ENCODE measurements at places on chromosomes 5 and 9.
A peak's percentile ranks its signal among the peaks of the same experiment; 100 is the strongest.

- no peak for DNase-seq
Observed at GRCh38 chr5:23631302-23632045, 124.1 kb downstream of the PRDM9 start.

DNA sequence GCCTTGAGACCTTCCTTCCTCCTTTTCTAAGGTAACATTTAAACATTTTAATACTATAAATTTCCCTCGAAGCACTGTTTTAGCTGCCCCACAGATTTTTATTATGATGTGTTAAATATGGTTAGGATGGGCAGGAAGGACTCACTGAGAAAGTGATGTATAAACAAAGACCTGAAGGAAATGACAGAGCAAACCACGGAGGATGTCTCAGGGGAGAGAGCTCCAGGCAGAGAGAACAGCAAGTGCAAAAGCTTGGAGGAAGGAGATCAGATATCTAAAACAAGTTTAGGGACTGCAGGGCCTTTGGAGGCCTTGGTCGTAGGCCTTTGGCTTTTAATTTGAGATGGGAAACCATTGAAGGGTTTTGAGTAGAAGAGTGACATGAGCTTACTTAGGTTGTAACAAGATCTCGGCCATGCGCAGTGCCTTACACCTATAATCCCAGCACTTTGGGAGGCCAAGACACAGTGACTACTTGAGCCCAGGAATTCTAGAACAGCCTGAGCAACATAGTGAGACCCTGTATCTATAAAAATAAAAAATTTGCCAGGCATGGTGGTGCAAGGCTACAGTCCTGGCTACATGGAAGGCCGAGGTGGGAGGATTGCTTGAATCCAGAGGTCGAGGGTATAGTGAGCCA, 35.5 kb upstream of the LRRTM2 start:
- DNase-seq: no peak

DNA sequence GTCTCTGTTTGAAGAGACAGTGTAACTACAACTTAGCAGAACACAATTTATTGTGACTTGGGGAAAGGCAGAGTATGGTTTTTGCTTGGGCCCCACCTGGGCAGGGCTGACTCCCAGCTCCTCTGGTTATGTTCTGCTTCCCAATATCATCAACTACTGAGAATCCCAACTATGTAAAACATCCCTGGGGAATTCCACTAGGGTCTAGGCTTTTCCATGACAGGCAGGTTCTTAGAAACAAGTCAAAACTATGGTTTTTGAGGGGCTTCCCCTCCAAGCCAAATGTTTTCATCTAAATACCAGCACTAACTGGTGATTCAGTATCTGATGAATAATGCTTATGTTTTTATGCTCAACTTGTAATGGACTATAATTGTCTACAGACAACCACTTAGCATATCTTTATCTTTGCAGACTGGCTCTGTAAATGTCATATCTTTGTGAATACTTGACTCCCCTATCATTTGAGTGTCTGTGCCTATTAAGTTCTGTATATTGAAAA, 409.5 kb downstream of the PDE4D start:
- no peak for DNase-seq

DNA sequence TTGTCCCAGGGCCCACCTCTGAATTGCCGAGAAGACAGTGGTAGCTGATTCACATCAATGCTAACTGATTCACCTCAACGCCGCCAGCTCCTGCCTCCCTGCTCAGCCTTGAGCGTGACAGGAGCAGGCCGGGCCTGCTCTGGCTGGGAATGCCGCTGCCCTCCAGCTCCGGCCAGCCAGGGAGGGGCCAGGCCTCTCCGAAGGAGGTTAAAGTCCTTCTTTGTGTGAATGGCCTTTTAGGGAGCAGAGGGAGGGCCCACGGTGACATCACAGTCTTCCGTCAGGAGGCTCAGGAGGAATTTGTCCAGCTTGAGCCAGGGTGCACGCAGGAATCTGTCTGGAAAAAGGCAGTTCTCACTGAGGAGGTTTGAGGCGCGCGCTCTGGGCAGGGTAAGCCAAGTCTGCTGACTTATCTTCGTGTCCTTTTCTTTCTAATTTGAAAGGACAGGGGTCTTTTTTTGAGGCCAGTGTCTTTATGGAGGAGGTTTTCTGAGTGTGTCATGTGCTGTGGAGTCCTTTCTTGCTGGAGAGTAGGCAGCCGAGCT, 82.7 kb downstream of the C9orf152 start:
- no peak for DNase-seq

GRCh38 chr9:16726718-16727451, 143.6 kb downstream of the BNC2 start:
- DNase-seq: peak; percentile 14

GRCh38 chr9:68685770-68686169, 19.3 kb upstream of the PIP5K1B start:
- peak; percentile 48 for DNase-seq

- DNase-seq: no peak
Observed at GRCh38 chr5:108917596-108917995, 169.9 kb downstream of the FER start.

- no peak for DNase-seq
Observed at GRCh38 chr5:138488481-138488945, 23.2 kb downstream of the EGR1 start.

DNA sequence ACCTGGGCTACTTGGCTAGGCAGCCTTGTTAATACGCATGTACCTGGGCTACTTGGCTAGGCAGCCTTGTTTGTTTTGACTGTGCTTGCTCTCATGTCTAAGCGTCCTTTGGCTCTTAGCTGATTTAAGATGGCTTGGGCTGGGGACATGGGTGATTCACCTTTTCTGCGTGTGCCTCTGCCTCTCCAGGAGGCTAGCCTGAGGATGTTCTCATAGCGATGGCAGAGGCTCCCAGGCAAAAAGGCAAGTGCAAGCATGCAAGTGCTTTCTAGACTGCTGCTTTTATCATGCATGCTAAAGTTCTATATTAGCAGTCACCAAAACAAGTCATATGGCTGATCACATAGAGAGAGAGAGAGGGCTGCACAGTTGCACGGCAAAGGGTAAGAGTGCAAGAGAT, 300.5 kb downstream of the IRX1 start:
- DNase-seq: no peak

GRCh38 chr5:176774216-176775171, 35.9 kb upstream of the UNC5A start:
- DNase-seq: peak; percentile 13

- no peak for DNase-seq
Observed at GRCh38 chr9:33923079-33923478, 106.1 kb downstream of the UBE2R2 start.

DNA sequence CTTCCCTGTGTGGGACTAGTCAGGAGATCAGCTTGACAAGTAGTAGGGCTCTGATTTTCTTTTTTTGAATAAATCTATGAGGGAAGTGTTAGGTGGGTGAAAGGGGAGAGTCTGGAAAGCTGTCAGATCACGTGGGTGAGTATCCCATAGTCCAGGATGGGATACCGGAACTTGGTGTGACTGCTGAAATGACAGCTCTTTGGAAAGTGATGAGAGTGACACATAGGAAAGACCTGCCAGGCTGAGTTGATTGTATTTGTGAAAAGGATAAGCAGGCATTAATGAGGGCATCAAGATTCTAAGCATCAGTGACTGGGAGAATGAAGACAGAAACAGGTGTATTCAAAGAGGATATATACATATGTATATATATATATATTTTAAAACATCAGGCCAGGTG, 35.6 kb downstream of the ACTBL2 start:
- DNase-seq: no peak

GRCh38 chr5:136090319-136090718, 42.3 kb upstream of the SMAD5 start:
- DNase-seq: no peak

DNA sequence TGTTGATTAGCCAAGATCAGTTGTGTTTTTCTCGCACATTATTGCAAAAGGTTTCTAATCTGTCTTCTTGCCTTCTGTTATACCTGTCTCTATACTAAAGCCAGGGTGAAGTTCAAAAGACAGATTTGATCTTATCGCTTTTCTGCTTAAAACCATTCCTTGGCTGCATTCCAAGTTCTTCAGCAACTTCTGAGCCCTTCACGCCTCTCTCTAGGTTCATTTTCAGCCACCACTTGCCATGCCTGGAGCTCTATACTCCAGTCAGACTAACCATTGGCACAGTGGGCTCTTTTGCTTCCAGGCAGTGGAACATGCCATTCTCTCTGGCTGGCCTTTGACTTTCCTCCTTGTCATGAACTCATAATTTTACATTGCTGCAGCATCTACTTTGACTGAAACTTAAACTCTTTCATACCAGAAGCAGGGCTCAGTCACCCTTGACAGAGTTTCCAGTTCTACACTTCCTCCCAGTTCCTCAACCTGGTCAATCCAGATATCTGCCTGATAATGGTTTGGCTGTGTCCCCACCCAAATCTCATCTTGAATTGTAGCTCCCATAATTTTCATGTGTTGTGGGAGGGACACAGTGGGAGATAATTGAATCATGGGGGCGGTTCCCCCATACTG, 114.4 kb downstream of the SLC12A2 start:
- DNase-seq: no peak

- DNase-seq: no peak
Observed at GRCh38 chr9:111178331-111179055, 140.2 kb upstream of the LPAR1 start.

DNA sequence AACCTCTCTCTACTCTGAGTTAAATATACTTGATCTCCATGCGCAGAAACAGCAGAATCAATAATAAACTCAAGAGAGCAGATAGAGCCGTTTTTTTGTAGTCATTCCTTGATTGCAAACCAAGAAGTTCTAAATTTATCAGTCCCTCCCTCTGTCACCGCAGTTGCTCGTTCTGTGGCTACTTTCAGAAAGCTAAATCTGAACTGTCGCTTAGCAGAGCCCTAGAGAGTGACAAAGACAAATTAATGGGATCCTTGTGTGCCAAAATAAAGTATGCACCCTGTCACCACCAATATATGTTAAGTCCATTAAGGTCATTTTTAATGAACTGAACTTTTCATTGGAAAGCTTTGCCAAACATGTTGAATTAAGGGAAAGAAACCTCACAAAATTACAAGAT, 218.3 kb downstream of the ADAMTSL1 start:
- DNase-seq: no peak

DNA sequence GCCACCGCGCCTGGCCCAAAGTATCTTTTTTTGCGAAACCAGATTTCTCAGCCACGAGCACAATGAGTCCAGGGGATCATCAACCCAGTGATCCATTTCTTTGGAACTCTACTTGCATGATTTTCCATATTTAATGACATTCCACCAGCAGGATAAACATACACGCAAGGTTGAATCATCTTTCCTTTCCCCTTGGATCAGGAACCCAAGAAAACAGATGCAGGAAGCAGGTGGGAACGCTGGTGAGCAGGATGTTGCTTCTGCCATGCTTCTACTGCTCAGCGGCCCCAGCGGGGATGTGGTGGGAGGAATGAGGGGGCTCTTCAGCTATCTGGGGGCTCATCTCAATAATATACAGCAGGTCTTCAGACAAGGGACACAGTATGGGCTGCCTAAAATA, 118.2 kb downstream of the SEC61B start:
- no peak for DNase-seq

DNA sequence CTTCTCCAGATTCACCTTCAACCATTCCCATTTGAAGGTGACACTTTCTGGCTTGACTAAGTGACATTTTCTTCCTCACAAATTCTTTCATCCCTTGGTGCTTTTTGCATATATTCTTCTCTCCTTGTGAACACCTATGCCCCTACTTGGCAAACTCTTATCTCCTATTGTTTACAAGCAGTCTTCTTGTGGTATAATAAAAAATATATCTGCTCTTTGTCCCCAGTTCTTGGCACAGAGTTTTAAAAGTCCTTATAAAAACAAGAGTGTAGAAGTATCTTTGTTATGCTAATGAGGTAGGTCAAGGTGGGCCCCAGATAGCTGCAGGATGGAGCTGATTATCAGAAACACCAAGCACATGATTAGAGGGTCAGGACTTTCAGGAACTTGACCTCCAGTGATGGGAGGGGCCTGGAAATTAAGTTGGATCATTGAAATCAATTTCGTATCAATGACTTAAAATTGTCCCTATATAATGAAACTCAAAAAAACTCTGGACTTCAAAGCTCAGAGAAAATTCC, 38.0 kb downstream of the TMEM161B start:
- no peak for DNase-seq

DNA sequence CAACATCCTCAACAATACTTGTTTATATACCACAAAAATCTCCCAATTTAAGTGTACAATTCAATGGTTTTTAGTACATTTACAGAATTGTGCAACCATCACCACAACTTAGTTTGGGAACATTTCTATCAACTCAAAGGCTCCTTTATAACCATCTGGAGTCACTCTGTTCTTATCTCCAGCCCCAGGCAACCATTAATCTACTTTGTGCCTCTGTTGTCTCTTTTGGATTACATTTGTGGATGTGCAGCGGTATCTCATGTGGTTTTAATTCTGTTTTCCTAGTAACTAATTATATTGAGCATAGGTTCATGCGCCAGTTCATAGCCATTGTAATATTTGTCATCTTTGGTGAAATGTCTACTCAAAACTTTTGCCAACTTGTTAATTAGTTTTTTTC, 14.4 kb downstream of the ADAMTS19 start:
- DNase-seq: no peak

- no peak for DNase-seq
Observed at GRCh38 chr5:80707645-80708044, 52.9 kb upstream of the DHFR start.

DNA sequence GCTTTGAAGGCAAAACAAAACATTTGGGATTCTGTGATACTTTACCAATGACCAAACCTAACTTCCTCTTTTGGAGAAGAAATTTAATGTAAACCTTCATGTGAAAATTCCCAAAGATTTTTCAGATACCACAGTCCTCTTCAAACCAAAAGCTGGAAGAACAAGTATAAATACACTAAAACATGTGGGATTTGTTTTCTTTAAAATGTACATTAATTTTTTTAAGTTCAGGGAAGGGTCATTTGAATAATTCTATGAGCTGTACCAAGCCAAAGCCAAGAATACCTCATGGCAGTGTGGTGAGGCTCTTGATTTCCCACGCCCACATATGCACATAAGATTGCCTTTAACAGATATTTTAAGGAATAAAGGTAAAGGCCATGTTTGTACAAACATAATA, 28.4 kb upstream of the ITGA1 start:
- no peak for DNase-seq

- no peak for DNase-seq
Observed at GRCh38 chr9:91495450-91495849, 71.8 kb upstream of the NFIL3 start.

- no peak for DNase-seq
Observed at GRCh38 chr5:116441223-116441622, 133.4 kb downstream of the SEMA6A start.

DNA sequence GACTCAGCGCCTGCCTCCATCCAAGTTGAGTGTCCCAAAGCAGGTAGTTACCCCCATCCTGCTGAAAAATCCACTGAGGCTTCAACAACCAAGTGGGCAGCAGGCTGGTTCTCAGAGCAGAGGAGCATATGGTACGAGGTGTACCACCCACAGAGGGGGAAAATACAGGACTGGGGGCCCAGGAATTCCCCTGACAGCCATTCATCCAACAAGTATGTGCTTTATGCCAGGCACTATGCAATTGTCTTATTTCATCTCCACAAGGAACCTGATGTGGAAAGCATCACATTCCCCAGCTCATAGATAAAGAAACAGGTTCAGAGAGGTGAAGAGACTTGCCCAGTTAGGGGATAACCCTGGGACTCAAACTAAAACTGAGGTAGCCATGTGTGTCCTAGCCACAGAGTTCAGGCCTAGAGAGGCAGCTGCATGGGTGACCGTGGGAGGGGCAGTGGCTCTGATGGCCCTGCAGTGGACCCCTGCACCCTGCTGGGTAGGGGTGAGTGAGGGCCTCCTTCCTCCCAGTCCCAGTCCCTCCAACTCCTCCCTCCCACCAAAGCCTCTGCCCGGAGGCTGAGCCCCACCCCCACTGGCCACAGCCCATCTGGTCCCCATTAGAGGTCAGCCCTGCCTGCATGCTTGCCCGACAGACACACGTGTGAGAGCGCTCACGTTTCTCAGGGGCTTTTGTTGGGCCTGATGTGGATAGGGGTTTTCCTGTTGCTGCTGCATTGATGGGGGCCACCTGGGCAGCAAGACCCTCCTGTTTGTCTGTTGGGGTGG, 11.5 kb downstream of the PDLIM4 start:
- peak; percentile 83 for DNase-seq

Measured in GM13976 (cell line).